ENCODE measurements at places on chromosomes 1 and 21. TPM values are rescaled to one million over a fixed set of nuclear protein-coding genes. Genes with fewer than 3 reads are reported as not detected.

DNA sequence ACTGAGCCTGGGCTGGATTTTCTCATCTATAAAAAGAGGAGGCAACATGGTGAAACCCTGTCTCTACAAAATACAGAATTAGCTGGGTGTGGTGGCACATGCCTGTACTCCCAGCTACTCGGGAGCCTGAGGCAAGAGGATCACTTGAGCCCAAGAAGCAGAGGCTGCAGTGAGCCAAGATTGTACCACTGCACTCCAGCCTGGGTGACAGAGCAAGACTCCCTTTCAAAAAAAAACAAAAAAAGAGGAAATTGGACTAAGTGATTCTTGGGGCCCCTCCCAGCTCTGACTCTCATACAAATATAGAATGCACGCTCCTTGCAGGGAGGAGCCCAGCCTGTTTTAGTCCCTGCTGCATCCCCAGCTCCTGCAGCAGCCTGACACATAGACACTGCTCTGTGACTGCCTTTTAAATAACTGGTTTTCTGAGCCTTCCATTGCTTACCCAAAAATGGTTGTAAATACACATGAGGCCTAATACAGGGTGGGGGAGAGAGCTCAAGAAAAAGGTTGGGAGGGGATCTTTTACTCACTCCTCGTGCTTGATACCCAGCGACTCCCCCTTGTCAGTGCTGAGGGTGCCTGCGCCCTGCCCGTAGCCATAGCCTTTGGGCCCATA lies 17.2 kb downstream of the CSRP1 start:
- no peaks in the 10 kb centered on the region for H3K27me3 ChIP-seq
- peak overlapping the region; percentile 55 for H3K27ac ChIP-seq
- DNase-seq = no peak
- H3K36me3 ChIP-seq = no peaks in the 10 kb centered on the region
- H3K4me1 ChIP-seq = peaks cover 45% of the 10 kb centered on the region
- no peak overlapping the region for H3K4me3 ChIP-seq

DNA sequence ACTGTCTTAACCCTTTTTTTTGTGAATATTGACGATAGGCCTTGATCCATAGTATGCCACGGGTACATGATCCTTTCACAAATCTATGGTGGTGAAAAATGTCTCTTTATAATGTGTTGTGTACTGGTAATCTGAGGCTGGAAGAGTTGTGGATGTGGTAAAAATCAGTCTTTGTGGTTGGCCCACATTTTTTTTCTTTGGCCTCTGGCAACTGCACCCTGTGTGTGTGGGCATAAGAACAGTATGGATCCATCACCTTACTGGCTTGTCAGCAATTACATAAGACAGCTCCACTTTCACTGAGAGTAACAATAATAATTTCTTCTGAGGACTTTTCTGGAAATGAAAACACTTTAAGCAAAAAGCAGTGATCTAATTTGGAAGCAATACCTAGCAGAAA lies 101.6 kb downstream of the GABPA start:
- no peaks in the 10 kb centered on the region for H3K27me3 ChIP-seq
- H3K36me3 ChIP-seq = no peaks in the 10 kb centered on the region
- no peak overlapping the region for H3K4me3 ChIP-seq
- no peak overlapping the region for H3K27ac ChIP-seq
- DNase-seq = no peak
- no peaks in the 10 kb centered on the region for H3K4me1 ChIP-seq

- no peak overlapping the region for H3K27ac ChIP-seq
- no peak for DNase-seq
- H3K36me3 ChIP-seq = no peaks in the 10 kb centered on the region
- no peak overlapping the region for H3K4me3 ChIP-seq
Observed at GRCh38 chr1:158248771-158249170, 5.5 kb upstream of the CD1A start.

The RAB42 gene
- 0.62 TPM for total RNA-seq

The MTARC1 gene
- total RNA-seq = 2.9 TPM

The PLD5 gene
- not detected for total RNA-seq

- H3K27me3 ChIP-seq = no peaks in the 10 kb centered on the region
- no peak overlapping the region for H3K4me3 ChIP-seq
- DNase-seq = no peak
- H3K36me3 ChIP-seq = no peaks in the 10 kb centered on the region
- H3K27ac ChIP-seq = no peak overlapping the region
Observed at GRCh38 chr1:57040811-57041210, 75.0 kb upstream of the C8B start.

DNA sequence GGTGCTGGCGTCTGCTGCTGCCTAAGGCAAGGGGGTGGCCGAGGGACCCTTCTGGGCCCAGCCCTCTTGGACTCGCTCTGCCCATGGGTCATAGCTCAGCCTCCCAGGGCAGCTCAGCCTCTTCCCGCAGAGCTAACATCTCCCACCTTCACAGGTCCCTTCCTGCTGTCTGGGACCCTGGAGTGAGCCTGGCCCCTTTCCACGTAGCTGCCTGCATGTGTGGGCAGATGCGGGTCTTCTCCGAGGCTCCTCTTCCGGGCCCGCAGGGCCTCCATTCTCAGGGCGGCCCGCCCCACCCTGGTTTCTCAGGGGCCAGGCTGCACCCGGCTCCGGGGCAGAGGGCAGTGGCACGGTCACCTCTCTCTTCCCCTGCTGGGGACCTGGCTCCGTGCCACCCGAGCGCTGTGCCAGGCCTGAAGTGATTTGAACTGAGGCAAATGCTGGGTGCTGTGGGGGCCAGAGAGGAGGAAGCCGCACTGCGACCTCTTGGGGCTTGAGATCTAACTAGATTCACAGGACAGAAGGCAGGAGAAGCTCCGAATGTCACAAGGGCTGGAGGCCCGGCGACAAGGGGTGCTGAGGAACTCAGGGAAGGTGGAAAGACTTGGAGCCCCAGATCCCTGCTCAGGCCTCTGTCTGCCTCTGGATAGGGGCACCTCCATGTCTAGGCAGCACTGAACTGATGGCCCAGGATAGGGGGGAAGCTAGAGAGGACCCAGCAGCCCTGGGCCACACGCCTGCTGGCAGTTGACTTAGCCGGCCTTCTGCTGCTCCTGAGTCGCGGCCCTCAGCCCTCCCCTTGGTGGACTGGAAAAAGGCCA lies 40.7 kb downstream of the COQ8A start:
- peaks cover 57% of the 10 kb centered on the region for H3K36me3 ChIP-seq
- no peak overlapping the region for H3K4me3 ChIP-seq

DNA sequence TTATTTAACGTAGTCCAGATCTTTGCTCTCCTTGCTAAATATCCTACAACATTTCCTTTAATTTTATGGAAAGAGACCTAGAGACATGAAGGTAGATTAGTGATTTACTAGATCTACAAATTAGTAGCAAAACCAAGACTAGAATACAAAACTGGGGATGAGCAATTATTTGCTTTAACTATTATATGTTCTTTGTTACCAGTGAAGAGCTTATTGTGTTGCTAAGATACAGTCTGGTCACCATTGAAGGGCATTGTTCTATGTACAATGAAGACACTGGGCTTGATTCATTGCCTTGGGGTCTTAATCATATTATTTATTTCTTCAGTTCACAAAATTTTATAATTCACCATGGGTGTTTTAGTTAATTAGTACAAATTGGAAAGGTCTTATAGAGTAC lies 88.3 kb downstream of the S1PR1 start:
- H3K27me3 ChIP-seq = no peaks in the 10 kb centered on the region
- H3K4me3 ChIP-seq = no peak overlapping the region
- H3K4me1 ChIP-seq = no peaks in the 10 kb centered on the region
- DNase-seq = no peak
- no peak overlapping the region for H3K27ac ChIP-seq

DNA sequence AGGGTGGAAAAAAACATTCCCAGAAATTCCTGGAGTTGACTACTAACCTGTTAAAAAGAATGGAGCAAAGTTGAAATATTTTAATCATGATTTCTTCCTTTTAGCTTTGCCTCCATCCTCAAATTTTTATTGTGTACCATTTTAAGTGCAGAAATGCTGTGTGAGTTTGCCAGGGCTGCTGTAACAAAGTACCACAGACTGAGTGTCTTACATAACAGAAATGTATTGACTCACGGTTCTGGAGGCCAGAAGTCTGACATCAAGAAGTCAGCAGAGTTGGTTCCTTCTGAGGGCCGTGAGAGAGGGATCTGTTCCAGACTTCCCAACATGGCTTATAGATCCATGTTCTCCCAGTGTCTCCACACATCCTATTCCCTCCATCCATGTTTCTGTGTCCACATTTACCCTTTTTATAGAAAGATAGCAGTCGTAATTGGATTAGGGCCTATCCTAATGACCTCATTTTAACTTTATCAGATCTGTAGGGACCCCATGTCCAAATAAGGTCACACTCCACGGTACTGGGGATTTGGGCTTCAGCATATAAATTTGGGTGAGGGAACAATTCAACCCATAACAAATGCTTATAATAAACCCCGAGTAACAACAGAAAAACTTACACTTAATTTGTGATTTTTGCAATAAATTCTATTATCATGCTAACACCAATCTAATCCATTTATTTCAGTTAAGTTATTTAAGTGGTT lies 12.7 kb downstream of the SNX7 start:
- H3K4me3 ChIP-seq = no peak overlapping the region
- no peak overlapping the region for H3K27ac ChIP-seq
- no peaks in the 10 kb centered on the region for H3K27me3 ChIP-seq
- no peaks in the 10 kb centered on the region for H3K36me3 ChIP-seq
- DNase-seq = no peak
- H3K4me1 ChIP-seq = no peaks in the 10 kb centered on the region

DNA sequence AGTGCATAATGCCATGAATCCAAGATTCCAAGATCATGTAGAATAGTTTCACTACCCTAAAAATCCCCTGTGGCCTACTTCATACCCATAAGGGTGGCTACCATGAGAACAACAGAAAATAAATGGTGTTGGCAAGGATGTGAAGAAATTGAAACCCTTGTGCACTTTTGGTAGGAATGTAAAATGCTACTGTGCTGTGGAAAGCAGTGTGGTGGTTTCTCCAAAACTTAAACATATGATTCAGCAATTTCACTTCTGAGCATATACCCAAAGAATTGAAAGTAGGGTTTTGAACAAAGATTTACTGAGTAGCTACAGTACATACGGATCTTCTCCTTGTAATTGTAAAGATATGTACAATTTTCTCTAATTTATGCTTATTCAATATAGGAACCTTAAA lies 16.0 kb downstream of the FNBP1L start:
- no peak for DNase-seq
- no peaks in the 10 kb centered on the region for H3K36me3 ChIP-seq
- peaks cover 4% of the 10 kb centered on the region for H3K4me1 ChIP-seq
- no peaks in the 10 kb centered on the region for H3K27me3 ChIP-seq

GRCh38 chr1:43858324-43858723 lies 75.3 kb upstream of the ARTN start:
- H3K36me3 ChIP-seq = no peaks in the 10 kb centered on the region
- no peaks in the 10 kb centered on the region for H3K27me3 ChIP-seq
- no peak overlapping the region for H3K4me3 ChIP-seq
- peak; percentile 72 for DNase-seq
- peak overlapping the region; percentile 60 for H3K27ac ChIP-seq

- H3K4me1 ChIP-seq = peaks cover 3% of the 10 kb centered on the region
- DNase-seq = no peak
- no peak overlapping the region for H3K27ac ChIP-seq
- peaks cover 16% of the 10 kb centered on the region for H3K27me3 ChIP-seq
Observed at GRCh38 chr1:54798206-54798605, 2.9 kb downstream of the TTC22 start.

The TSPAN2 gene
- total RNA-seq = 0.70 TPM

GRCh38 chr1:174788981-174789380 lies 210.8 kb upstream of the CACYBP start:
- no peak overlapping the region for H3K27ac ChIP-seq
- no peak overlapping the region for H3K4me3 ChIP-seq
- no peaks in the 10 kb centered on the region for H3K4me1 ChIP-seq
- no peaks in the 10 kb centered on the region for H3K36me3 ChIP-seq
- H3K27me3 ChIP-seq = no peaks in the 10 kb centered on the region

DNA sequence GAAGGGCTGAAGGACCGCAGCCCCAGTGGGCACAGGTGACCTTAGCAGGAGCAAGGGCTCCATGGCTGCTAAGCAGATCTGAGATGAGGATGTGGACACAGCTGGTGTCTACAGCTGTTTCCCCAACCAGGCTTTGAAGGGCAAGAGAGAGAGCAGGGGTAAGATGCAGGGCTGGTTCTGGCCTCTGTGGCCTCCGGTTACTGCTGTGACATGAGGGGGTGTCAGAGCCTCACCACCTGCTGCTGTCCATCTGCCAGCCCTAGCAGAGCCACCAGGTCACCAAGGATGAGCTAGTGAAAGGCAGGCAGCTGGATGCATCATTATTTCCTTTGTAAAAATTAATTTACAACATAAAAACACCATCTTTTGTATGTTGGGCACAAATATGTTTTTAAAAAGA lies 33.4 kb downstream of the OBSCN start:
- H3K27ac ChIP-seq = peak overlapping the region; percentile 49
- no peaks in the 10 kb centered on the region for H3K27me3 ChIP-seq
- H3K4me3 ChIP-seq = no peak overlapping the region
- peaks cover 28% of the 10 kb centered on the region for H3K4me1 ChIP-seq
- DNase-seq = no peak
- peaks cover 89% of the 10 kb centered on the region for H3K36me3 ChIP-seq

DNA sequence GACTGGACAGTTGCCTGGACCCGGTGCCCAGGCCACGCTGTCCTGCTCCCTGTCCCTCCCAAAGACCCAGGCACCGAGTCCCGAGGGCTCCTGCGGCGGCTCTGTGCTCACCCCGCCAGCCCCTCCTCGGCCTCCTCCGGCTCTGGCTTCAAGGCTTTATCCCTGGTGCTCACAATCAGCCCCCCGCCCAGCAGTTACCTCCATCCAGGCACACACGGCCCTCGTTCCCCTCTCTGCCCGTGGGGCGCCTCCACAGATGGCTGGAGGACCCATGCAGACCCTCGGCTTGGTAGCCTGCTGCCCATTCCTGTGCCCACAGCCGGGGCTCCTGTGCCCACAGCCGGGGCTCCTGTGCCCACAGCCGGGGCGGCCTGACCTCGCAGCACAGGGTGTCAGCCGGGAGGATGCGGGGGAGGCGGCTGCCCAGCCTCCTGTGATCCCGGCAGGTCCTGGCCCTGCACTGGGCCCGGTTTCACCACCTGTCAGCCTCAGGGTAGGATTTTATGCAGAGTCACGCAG lies 52.3 kb upstream of the COL18A1 start:
- no peaks in the 10 kb centered on the region for H3K27me3 ChIP-seq
- no peak overlapping the region for H3K27ac ChIP-seq
- H3K4me3 ChIP-seq = no peak overlapping the region
- DNase-seq = no peak
- H3K36me3 ChIP-seq = no peaks in the 10 kb centered on the region
- peaks cover 7% of the 10 kb centered on the region for H3K4me1 ChIP-seq

GRCh38 chr1:180973369-180973768 lies 49.3 kb downstream of the STX6 start:
- H3K27ac ChIP-seq = no peak overlapping the region
- H3K36me3 ChIP-seq = no peaks in the 10 kb centered on the region
- DNase-seq = no peak
- H3K27me3 ChIP-seq = no peaks in the 10 kb centered on the region
- peaks cover 28% of the 10 kb centered on the region for H3K4me1 ChIP-seq
- H3K4me3 ChIP-seq = no peak overlapping the region

GRCh38 chr1:3070644-3071564 lies 1.9 kb downstream of the PRDM16 start:
- no peak overlapping the region for H3K27ac ChIP-seq
- no peaks in the 10 kb centered on the region for H3K4me1 ChIP-seq
- H3K27me3 ChIP-seq = peaks cover 73% of the 10 kb centered on the region
- DNase-seq = no peak
- peak overlapping the region; percentile 57 for H3K4me3 ChIP-seq

The FAM72C gene
- not detected for total RNA-seq

Data from gastrocnemius medialis (tissue), 4 donors.